ENCODE measurements at places on chromosomes 1 and 21. TPM values are rescaled to one million over a fixed set of nuclear protein-coding genes. Genes with fewer than 3 reads are reported as not detected.

The ERICH3 gene
- total RNA-seq: not detected

The SELP gene
- total RNA-seq: 0.45 TPM

The COL6A2 gene
- total RNA-seq: 23.9 TPM

The STIL gene
- total RNA-seq: 33.1 TPM

The CLCC1 gene
- 18.7 TPM for total RNA-seq

The ZSCAN20 gene
- 3.5 TPM for total RNA-seq

DNA sequence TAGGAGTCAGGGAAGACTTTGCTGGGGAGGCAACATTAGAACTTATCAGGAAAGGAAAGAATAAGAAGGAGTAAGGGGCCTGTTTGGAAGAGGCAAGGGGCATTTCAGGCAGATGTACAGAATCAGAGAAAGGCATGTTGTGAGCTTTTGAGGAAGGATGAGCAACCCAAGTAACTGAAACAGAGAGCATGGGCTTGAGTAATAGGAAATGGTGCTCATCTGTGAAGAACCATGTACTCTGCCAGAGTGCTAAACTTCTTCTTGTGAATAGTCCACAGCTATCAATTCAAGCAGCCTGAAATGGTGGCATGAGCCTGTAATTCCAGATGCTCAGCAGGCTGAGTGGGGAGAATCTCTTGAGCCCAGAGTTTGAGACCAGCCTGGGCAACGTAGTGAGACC lies 19.2 kb upstream of the PIGK start:
- no peak for DNase-seq

GRCh38 chr1:109876617-109877316 lies 33.9 kb upstream of the CSF1 start:
- DNase-seq: no peak

GRCh38 chr1:234614081-234614489 lies 4.1 kb upstream of the IRF2BP2 start:
- no peak for DNase-seq

DNA sequence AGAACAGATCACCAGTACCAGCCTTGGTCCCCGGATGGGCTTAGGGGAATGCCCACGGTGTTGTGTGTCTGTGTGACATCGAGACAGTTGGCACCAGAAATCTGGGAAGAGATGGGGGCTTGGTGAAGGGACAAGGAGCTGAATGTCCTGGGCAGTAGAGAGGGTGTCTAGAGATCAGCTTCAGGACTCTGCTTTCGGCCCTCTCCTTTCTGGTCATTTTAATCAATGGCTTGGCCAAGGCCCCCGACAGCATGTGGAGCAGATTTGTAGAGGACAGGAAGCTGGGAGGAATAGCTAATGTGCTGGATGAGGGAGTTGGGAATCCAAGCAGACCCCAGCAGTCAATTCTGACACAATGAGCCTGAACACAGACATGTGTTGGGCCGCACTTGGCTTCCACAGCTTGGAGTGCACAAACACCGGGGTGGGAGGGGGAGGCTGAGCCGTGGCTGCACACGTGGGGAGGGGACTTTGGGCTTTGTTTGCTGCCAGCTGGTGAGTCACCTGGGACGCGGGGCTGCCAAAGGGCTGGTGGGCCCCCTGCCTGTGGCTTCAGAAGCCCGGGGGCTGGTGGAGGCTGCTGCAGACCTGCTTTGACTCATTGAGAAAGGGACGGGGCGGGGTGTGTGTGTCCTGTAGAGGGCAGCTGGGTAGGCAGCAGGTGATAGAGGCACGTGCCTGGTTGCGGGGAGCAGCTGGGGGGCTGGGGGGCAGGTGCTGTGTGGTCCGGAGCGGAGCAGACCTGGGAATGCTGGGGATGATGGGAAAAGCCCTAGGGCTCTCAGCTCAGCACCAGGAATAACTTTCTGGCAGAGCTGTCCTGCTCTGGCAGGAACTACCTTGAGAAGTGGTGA lies 20.9 kb downstream of the SLC1A7 start:
- DNase-seq: no peak

- no peak for DNase-seq
Measured at GRCh38 chr1:200496937-200497336, 87.1 kb upstream of the ZNF281 start.

DNA sequence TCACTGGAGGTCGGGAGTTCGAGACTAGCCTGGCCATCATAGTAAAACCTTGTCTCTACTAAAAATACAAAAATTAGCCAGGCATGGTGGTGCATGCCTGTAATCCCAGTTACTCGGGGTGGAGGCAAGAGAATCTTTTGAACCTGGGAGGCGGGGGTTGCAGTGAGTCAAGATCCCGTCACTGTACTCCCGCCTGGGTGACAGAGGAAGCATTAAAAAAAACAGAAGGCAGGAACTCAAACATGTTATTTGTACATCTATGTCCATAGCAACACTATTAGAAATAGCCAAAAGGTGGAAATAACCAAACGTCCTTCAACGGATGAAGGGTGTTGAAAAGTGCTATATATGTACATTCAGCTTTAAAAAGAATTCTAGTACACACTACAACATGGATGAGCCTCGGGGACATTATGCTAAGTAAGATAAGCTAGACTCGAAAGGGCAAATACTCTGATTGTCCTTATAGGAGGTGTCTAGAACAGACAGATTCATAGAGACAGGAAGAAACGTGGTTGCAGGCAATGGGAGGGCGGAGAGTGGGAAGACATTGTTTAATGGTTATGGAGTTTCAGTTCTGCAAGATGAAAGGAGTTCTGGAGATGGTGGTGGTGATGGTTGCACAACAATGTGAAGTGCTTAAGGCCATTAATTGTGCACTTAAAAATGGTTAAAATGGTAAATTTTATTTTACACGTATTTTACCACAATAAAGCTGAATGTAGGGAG lies 19.2 kb downstream of the NLRP3 start:
- no peak for DNase-seq

- no peak for DNase-seq
Measured at GRCh38 chr1:147351140-147351835, 108.8 kb downstream of the CHD1L start.

- no peak for DNase-seq
Measured at GRCh38 chr1:107750364-107750959, 214.5 kb downstream of the VAV3 start.

DNA sequence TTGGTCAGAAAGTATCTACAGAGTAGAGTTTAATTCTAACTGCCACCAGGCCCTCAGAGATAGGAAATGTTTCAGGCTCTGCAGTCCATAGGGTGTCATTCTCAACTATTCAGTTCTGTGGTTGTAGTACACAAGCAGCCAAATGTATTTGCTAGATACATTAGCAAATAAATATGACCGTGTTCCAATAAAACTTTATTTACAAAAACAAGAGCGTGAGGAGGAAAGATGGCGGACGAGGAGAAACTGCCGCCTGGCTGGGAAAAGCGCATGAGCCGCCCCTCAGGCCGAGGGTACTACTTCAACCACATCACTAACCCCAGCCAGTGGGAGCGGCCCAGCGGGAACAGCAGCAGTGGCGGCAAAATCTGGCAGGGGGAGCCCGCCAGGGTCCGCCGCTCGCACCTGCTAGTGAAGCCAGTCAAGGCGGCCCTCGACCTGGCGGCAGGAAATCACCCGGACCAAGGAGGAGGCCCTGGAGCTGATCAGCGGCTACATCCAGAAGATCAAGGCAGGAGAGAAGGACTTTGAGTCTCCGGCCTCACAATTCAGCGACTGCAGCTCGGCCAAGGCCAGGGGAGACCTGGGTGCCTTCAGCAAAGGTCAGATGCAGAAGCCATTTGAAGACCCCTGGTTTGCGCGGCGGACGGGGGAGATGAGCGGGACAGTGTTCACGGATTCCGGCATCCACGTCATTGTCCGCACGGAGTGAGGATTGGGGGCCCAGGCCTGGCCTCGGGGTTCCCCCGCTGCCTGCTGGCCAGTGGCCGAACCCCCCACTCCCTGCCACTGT lies 286.1 kb downstream of the LRRC40 start:
- DNase-seq: no peak

- no peak for DNase-seq
Measured at GRCh38 chr1:196677781-196678509, 26.1 kb downstream of the CFH start.

GRCh38 chr21:43639470-43640353 lies 19.6 kb downstream of the HSF2BP start:
- no peak for DNase-seq

DNA sequence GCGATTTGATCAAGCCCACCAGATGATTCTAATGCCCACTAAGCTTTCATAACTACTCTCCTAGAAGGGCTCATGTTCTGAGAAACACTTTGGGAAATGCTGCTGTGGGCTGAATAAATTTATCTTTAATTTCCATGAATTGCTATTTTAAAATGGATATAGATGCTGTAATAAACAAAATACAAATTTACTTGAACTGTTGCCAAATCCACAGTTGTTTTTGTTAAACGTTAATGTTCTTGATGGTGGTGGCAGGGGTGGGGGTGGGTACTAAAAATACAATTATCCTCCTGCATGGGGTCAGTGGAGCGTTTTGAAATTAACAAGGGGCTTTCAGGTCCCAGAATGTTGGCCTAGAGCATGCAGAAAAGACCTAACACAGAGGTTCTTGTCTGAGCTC lies 244.7 kb upstream of the POU3F1 start:
- no peak for DNase-seq

DNA sequence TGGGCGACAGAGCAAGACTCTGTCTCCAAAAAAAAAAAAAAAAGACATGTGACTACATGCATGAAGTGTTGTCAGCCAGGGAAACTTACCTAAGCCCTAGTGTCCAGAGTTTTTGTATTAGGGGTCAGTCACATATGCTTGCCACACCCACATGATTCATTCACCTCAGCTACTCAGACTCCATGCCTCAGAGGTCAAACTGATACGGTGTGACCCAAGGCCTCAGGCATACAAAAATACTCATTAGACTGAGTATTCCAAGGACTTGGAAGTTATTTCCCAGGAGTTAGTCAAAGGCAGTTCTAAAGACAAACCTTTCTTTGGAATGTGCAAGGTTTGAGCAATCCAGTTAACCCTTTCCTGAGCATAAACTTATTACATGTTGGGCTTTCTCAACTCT lies 6.3 kb upstream of the TRIM33 start:
- DNase-seq: no peak

DNA sequence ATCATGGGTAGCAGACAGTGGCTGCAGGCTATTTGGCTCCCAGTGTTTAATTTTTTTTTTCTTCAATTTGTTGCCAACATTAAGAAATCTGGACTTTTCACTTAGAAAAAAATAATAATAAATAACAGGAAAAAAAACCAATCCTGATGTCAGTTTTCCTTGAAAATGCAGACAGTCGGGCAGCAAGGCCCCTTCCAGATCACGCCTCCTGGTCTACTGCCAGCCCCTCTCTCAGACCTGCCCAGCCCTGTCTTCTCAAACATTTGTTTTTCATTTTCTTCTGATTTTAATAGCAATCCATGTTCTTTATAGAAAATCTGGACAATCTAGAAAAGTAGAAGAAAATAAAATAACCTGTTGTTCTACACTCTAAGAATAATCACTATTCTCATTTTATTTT lies 15.5 kb downstream of the IFNGR2 start:
- no peak for DNase-seq

GRCh38 chr1:245585252-245585959 lies 430.6 kb downstream of the KIF26B start:
- DNase-seq: no peak

DNA sequence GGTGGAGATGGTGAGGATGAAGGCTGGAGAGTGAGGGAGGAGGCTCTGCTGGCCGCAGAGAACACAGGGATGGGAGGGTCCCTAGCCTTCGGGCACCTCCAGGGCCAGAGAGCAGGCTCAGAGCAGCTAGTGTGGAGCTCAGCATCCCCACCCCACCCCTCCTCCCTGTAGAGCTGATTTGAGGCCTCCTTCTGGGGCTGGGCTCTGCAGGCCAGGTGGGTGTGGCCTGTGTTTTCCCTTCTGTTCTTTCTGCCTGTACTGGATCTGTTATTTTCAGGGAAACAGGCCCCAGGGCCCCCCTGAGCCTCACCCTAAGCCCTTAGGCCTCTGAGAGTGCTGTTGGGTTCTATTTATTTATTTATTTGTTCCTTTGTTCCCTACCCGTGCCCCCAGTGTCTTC lies 44.8 kb downstream of the TMCC2 start:
- DNase-seq: no peak
